ENCODE measurements at places on chromosomes 7 and 10. TPM values are rescaled to one million over a fixed set of nuclear protein-coding genes. Genes with fewer than 3 reads are reported as not detected.

DNA sequence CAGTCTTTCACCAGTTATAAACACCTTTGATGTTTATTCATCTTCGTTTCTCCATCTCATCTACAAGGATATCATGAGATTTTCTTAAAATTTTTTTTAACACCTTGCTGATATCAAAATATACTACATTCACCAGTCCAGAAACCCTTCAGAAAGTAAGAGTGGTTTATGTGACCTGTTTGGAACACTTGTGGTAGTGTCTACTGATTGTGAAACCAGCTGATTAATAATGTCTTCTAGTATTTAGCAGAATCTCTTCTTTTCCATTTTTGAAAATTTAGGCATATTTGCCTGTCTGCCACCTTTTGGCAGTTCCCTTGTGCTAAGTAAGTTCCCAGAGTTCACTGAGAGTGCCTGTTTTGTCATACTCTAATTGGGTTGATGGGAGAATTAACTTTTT is 18.5 kb downstream of the DLD start:
- H3K4me3 ChIP-seq: no peak overlapping the region
- H3K4me1 ChIP-seq: peaks cover 20% of the 10 kb centered on the region
- H3K27ac ChIP-seq: no peak overlapping the region
- no peaks in the 10 kb centered on the region for H3K27me3 ChIP-seq
- DNase-seq: no peak

DNA sequence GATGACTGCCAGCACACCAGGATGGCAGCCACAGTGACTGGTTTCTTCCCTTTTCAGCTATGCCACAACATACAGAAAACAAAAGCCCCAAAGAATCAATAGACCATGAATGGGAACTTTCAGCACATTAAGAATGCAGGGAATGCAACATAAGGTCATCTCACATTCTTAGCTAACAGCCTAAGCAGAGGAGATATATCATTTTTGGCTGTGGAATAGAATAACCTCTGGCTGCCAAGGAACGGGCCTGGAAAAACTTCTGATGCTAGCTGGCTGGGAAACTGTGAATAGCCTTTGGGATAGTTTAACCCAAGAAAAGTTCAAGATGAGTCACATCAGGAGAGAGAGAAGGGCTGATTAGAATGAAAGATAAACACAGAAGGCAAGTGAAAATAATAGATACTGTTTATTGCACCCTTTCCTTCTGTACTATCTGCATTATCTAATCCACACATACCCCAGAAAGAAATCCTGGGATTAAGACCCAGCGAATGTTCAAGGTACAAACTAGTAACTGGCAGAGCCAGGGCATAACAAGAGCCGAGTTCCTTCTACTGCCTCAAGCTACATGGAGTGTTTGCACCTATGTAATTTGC is 169.2 kb downstream of the SEMA3A start:
- H3K36me3 ChIP-seq: peaks cover 9% of the 10 kb centered on the region
- peak overlapping the region; percentile 84 for H3K27ac ChIP-seq
- no peaks in the 10 kb centered on the region for H3K27me3 ChIP-seq

- no peaks in the 10 kb centered on the region for H3K36me3 ChIP-seq
- no peak overlapping the region for H3K27ac ChIP-seq
- no peaks in the 10 kb centered on the region for H3K27me3 ChIP-seq
- H3K4me1 ChIP-seq: no peaks in the 10 kb centered on the region
Measured at GRCh38 chr10:94858005-94858404, 80.5 kb upstream of the CYP2C9 start.

CDC14C gene
- not detected for total RNA-seq

DNA sequence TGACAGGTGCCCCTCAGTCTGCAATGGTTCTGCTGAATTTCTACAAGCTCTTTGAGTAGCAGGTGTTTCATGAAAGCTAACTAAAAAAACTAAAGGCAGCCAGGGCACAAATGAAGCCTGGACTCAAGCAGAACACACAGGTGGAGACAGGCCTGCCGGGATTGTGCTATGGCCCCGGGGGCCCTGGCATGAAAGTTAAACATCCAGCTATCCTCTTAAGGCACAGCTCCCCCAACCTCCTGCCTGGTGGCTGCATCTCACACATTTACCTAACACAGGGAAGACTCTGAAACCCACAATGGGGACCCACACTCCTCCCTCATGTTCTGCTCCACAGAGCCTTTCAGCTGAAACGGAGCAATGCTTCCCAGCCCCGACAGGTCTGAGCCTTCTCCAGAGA is 76.3 kb upstream of the CAMK2B start:
- no peaks in the 10 kb centered on the region for H3K27me3 ChIP-seq
- H3K4me3 ChIP-seq: no peak overlapping the region
- DNase-seq: no peak
- H3K36me3 ChIP-seq: peaks cover 20% of the 10 kb centered on the region

LRIT1 gene
- not detected for total RNA-seq

C10orf105 gene
- not detected for total RNA-seq

DNA sequence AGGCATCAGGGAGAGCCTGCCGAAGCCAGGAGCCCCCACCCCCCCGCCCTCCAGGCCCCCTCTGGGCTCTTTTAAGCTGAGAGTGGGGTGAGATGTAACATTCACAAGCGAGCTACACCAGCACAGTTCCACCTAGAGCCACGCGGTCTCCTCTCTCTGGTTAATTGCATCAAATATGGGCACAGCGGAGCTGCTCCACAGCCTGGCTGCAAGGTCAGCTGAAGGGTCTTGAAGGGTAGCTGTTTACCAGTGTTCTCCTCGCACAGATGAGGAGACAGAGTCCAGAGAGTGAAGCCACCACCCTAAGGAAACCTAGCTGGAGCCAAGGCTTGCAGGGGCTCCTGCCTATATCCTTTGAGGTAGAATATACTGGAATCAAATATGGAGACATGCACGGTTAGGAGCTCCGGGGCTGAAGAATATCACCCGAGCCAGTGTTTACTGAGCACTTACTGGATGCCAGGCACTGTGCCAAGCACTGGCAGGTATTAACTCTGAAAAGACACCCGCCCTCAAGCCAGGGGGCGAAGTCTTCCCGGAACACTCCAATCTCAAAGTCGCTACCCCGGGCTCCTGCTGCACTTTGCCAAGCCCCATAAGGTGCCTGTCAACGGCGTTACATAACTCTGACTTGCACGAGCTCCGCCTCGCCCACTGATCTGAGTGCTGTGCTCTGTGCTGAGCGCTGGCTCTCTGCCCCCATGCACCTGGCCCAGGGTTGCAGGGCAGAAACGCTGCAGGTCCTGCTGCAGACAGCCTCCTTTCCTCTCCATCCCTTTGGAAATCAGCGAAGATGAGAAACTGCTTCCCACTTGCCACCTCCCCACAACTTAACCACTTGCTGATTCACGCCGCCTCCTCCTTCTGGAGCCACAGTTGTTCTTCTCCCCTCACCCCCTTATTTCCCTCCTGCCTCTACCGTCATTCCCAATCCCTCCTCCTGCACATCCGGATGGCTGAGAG is 5.4 kb downstream of the CHST15 start:
- peaks cover 7% of the 10 kb centered on the region for H3K4me1 ChIP-seq
- peaks cover 5% of the 10 kb centered on the region for H3K36me3 ChIP-seq
- peaks cover 11% of the 10 kb centered on the region for H3K27me3 ChIP-seq
- H3K27ac ChIP-seq: no peak overlapping the region
- no peak overlapping the region for H3K4me3 ChIP-seq
- DNase-seq: no peak

ACSL5 gene
- total RNA-seq: 5.0 TPM

GRCh38 chr10:24822590-24822989 is 98.9 kb upstream of the ARHGAP21 start:
- no peaks in the 10 kb centered on the region for H3K36me3 ChIP-seq
- peaks cover 53% of the 10 kb centered on the region for H3K4me1 ChIP-seq
- H3K27me3 ChIP-seq: no peaks in the 10 kb centered on the region
- H3K4me3 ChIP-seq: no peak overlapping the region
- DNase-seq: no peak

SFTPA1 gene
- total RNA-seq: not detected

- peaks cover 11% of the 10 kb centered on the region for H3K27me3 ChIP-seq
- no peak overlapping the region for H3K4me3 ChIP-seq
- H3K36me3 ChIP-seq: no peaks in the 10 kb centered on the region
- H3K27ac ChIP-seq: no peak overlapping the region
- no peaks in the 10 kb centered on the region for H3K4me1 ChIP-seq
Measured at GRCh38 chr7:93374345-93374940, 142.3 kb downstream of the VPS50 start.

DNA sequence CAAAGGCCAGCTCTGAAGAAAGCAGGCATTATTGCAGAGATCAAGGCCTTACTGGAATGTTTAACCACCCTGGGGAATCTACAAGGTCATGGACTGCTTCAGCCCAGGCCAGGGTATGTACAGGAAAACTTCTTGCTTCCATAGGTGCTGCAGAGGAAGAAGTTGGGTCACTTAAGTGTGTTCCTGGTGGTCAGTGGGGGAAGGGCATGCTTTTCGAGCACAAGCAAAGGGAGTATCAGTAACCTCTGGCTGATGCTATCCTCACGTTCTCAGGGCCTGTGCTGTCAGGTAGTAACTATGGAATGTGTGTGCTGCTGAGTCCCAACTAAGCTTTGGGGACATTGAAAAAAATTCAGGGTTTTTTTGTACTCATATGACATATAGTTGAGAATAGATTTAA is 234.0 kb upstream of the SP4 start:
- no peak overlapping the region for H3K4me3 ChIP-seq
- H3K36me3 ChIP-seq: no peaks in the 10 kb centered on the region
- no peak for DNase-seq
- H3K4me1 ChIP-seq: no peaks in the 10 kb centered on the region

- no peaks in the 10 kb centered on the region for H3K4me1 ChIP-seq
- DNase-seq: peak; percentile 16
- H3K36me3 ChIP-seq: no peaks in the 10 kb centered on the region
- H3K4me3 ChIP-seq: no peak overlapping the region
Measured at GRCh38 chr7:98872328-98872924, 2.6 kb upstream of the TMEM130 start.

DNA sequence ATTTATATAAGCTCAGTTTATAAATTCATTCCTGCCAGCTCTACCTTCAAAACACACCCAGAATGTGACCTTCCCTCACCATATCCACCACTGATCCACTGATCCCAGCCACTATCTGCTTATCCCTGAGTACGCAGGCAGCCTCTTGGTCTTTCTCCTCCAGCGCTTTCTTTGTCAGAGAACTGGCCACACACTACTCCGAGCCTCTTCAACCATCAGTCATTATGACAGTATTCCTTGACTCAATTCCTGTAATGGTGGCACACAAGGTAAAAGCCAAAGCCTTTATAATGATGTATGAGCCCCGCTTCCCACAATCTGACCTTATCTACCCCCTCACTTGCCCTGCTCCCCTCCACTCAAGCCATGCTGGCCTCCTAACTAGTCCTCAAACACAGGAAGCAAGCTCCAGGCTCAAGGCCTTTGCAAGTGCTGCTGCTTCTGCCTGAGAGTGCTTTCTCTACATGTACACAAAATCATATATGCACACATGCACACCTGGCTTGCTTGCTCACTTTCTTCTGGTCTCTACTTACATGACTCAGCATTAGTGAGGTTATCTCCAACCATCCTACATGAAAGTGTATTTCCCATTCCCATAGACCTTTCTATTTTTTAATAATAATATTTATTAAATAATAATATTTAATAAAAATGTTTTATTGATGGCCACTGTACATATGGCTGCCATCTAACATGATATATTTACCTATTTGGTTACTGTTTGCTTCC is 150.4 kb upstream of the FEZF1 start:
- no peak for DNase-seq
- H3K4me3 ChIP-seq: no peak overlapping the region
- H3K27me3 ChIP-seq: no peaks in the 10 kb centered on the region
- H3K4me1 ChIP-seq: no peaks in the 10 kb centered on the region
- H3K36me3 ChIP-seq: no peaks in the 10 kb centered on the region
- no peak overlapping the region for H3K27ac ChIP-seq

DNA sequence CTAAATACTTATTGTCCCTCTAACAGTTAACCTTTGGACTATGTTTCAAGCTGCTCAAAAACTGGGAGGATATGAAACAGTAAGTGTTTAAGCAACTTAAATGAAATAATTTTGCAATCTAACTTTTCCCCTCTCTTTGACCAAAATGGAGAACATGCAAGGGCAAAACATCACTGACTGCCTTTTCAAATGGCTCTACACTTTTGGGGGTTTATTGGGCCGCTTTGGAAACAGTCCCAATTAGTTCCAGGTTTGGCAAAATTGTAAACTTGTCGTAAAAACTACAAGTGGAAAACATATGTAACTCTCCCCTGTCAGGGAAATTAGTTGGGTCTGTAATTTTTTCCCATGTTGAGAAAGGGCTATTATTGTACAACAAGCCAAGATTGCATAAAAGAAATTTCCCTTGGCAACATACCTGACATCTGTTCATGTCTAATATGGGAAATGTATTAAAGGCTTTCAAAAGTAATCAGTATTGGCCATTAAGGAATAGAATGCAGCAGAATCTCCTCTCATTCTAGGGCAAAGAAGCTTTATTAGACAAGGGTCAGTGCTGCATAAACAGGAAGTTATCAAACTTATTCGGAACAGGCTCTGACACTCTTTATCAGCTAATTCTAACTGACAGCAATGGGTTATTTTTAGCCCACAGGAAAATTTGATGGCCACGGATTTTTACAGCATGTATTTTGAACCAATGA is 157.9 kb downstream of the ARID5B start:
- H3K27ac ChIP-seq: peak overlapping the region; percentile 66
- peaks cover 95% of the 10 kb centered on the region for H3K36me3 ChIP-seq
- DNase-seq: no peak
- H3K27me3 ChIP-seq: no peaks in the 10 kb centered on the region

- H3K27me3 ChIP-seq: no peaks in the 10 kb centered on the region
- H3K4me3 ChIP-seq: no peak overlapping the region
- H3K27ac ChIP-seq: no peak overlapping the region
- DNase-seq: no peak
- H3K4me1 ChIP-seq: no peaks in the 10 kb centered on the region
Measured at GRCh38 chr10:129831150-129831549, 132.9 kb downstream of the EBF3 start.

PFKFB3 gene
- total RNA-seq: 26.1 TPM

- H3K4me3 ChIP-seq: no peak overlapping the region
- H3K36me3 ChIP-seq: no peaks in the 10 kb centered on the region
- no peak overlapping the region for H3K27ac ChIP-seq
- no peak for DNase-seq
- H3K27me3 ChIP-seq: peaks cover 8% of the 10 kb centered on the region
- no peaks in the 10 kb centered on the region for H3K4me1 ChIP-seq
Measured at GRCh38 chr7:48381571-48381970, 210.3 kb downstream of the ABCA13 start.

AKR1C4 gene
- not detected for total RNA-seq

- no peaks in the 10 kb centered on the region for H3K27me3 ChIP-seq
- peak; percentile 66 for DNase-seq
- H3K27ac ChIP-seq: peak overlapping the region; percentile 67
- H3K4me3 ChIP-seq: no peak overlapping the region
Measured at GRCh38 chr7:98341106-98341505, 59.6 kb downstream of the BRI3 start.

DNA sequence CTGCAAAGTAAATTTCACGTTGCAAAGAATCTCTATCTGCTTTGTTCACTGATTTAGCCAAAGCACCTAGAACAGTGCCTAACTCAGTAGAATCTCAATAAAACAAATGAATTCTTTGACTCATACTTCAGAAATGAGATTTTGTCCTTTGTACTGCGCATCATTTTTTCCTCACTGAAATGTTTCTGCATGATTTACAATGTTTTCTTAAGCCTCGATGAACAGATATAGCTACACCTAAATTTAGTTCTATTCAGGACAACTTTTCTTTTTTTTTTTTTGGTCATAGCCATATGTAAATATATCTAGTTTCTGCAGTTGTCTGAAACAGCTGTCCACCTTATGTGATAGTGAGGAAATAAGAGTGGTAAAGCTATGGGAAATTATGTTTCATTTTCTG is 15.3 kb downstream of the GNAT3 start:
- DNase-seq: peak; percentile 57
- H3K4me1 ChIP-seq: peaks cover 69% of the 10 kb centered on the region
- peak overlapping the region; percentile 66 for H3K27ac ChIP-seq
- peaks cover 12% of the 10 kb centered on the region for H3K36me3 ChIP-seq

Measured in HFFc6 (cell line).